Panc1 (cell line): ENCODE measurements at places on chromosomes 3 and 15.

DNA sequence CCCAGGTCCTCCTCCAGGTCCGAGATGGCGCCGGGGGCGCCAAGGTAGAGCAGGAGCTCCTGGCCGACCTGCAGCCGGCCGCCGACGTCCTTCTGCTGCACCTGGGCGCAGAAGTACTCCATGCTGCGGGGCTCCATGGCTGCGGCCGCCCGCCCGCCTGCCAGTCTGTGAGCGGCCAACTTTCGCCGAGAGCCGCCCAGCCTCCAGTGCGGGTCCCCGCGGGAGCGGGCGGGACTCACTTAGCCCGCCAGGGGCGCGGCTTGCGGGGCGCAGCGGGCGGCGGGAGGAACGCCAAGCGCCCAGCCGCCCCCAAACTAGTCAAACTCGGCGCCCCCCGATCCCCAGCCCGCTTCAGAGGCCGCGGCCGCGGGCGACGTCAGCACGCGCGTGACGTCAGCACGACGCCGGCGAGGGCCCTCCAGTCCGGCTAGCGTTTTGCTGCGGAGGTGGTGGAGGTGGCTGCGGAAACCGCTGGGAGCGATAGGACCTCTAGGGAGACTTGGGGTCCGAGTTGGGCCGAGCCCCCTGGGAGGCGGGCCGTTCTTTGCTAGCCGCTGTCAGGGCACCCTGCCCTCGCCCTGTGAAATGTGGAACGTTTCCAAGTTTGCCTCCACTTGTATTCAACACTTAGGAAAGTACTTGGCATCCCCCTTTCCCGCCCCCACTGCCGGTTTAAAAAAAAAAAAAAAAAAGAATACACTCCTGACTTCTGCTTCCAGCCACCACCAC, at the start of gene CLASP2:
Gene CLASP2, minus strand, starts transcription at position 389 of the 729 bp plus-strand sequence. Its CDS starts 252 bp downstream, at position 137.
- peak; percentile 24 for DNase-seq

- DNase-seq, result no peak
Observed at GRCh38 chr3:52471371-52472238, 16.2 kb downstream of the NISCH start.

GRCh38 chr3:100697172-100697571, 12.1 kb upstream of the TFG start:
- no peak for DNase-seq

GRCh38 chr3:196197524-196197923, 13.7 kb downstream of the ZDHHC19 start:
- no peak for DNase-seq

DNA sequence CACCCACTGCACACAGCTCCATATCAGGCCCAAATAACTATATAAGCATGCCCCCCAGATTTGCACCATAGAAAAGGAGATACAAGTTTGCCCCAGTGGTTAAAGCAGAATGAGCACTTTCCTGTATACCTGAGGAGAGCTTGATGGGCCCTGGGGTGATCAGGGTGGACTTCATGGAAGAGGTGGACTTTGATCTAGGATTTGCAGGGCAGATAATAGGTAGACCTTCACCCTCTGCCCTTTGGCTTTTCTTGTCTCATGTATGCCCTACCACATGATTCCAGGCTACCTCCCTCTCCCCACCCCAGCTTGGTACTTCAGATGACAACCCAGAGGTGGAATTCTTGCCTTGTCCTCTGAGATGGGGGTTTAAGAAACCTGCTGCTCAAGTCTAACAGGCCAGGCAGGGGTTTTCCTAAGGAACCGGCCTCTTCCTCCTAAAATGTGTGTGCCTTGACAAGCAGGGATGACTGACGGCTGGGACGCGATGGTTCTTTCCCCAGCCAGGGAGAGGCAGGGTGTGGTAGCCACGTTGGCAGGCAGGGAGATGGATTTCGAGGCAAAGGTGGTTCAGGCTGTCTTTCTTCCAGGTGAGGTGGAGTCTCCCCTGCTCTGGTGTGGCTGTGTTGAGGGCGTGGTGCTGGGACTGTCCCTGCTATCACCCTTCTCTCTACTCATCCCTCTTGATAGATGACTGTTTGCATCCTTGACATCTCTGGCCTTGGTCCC, 6.6 kb upstream of the RHCG start:
- no peak for DNase-seq

GRCh38 chr3:170635385-170635735, 49.5 kb upstream of the SLC7A14 start:
- no peak for DNase-seq

DNA sequence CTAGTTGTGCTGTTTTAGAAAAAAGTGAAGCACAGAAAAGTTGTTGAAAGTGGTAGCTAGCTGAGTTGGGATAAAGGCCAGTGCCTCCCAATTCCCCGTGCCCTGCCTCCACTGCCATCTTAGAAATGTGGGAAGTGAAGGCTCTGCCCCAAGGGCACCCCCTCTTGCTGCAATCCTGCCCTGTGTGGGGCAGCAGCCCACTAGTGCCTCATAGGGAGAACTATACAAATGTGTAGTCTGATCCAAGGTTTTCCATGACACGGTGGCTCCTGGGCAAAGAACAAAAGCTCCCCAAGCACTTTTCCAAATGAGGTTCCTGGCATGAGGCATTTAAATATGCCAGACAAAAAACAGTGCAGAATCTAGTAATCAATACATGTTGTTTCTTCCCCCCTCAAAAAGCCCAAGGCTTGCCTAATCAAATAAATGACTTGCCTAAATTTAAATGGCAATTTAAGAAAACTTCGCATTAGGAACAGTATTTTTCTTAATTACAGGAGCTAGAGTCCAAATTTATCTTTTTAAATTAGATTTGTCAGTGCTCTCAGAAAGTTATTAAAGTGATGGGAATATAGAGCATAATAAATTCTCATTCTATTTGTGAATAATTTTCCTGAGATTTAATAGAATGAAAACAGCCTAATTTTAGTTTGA, 83.8 kb downstream of the GHSR start:
- DNase-seq, result no peak

DNA sequence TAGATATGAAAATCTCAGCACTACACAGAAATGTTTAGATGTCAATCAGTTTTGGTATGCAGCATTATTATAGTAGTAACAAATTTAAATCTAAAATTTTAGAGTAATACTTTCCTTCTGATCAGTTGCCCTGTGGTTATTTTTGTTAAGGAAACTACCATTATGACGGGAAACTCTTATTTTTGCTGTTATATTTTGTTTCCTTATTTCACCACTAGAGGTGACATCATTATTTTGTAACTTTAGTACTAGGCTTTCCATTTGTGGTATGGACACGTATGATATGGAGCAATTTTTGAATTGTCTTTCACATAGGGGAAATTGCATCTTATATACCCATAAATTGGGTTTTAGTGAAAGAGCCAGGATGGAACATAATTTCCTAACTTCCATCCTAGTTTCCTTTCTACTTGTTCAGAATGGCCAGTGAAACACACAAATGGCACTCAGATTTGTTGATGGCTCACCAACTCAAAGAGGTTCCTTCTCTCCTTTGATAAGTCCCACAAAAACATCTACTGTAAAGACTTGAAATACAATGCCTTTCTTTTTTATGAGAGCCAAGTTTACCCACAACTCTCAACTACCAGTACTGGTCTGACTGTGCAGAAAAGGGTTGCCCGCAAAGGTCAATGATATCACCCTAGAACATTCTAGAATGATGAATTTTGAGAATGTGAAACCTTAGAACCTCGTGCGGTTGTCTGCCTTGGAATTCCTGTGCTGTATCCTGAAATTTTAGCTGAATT, 19.4 kb upstream of the PPP4R2 start:
- DNase-seq, result no peak

DNA sequence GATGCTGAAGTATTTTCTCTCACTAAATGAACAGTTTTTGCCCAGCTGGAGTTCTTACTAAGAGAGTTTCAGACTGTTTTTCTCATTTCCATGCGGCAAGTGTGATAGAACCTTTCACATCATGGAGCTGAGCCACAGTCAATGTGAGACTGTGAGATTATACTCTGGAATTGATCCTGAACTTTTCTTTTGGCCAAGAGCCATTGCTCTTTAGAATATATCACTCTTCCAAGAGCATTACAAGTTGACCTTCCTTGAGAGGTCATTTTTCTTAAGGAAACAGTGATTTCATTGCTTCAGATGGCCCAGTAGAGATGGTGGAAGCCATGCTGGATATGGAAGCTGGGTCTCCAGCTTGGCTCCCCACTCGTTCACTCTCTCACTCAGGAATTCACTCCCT, 212.9 kb upstream of the UMPS start:
- no peak for DNase-seq

GRCh38 chr15:60592371-60593169, 113.6 kb upstream of the ICE2 start:
- no peak for DNase-seq

DNA sequence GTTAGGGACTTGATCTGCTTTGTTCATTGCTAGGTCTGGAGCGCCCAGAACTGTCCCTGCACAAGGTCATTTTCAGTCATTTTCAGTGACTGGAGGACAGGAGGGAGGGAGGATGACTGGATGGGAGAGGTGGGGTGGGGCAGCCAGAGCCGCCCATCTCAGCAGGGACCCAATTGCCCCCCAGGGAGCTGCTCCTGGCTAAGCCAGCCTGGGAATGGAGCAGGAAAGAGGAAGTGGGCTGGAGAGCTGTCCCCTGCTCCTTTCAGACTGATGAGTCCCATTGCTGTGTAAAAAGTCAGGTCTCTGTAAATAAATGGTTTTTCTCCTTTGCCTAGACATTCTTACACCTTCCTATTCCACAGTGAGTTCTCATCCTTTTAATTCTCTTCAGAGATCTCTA, 98.4 kb upstream of the RAD18 start:
- no peak for DNase-seq

- no peak for DNase-seq
Observed at GRCh38 chr3:109532257-109533216, 195.2 kb upstream of the DPPA4 start.

DNA sequence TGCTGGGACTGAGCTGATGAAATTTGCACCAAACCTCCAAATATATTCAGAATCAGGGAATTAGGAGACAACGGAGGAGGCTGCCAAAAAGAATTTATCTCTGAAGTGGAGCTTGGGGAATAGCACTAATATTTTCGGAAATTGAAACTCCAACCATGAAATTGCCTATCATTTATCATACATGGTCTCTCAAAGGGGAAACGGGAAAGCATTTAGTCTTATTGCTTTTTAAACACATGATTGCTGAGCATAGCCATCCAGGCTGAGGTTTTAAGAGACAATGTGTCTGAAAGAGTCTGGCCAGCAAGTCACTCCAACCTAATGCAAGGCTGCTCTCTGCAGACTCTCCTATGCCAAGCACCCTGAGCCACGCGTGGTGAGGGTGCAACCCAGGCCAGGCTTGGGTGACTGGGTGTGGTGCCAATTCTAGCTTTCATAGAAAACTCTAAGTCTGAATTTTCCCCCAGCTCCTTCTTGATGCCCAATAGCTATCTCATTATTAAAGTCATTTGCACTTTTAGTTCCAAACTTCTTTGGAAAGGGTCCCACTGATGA, 200.2 kb downstream of the RPLP1 start:
- DNase-seq, result no peak

- no peak for DNase-seq
Observed at GRCh38 chr3:31673950-31674349, 141.2 kb downstream of the STT3B start.

GRCh38 chr3:62493109-62493801, 119.9 kb upstream of the FEZF2 start:
- no peak for DNase-seq

DNA sequence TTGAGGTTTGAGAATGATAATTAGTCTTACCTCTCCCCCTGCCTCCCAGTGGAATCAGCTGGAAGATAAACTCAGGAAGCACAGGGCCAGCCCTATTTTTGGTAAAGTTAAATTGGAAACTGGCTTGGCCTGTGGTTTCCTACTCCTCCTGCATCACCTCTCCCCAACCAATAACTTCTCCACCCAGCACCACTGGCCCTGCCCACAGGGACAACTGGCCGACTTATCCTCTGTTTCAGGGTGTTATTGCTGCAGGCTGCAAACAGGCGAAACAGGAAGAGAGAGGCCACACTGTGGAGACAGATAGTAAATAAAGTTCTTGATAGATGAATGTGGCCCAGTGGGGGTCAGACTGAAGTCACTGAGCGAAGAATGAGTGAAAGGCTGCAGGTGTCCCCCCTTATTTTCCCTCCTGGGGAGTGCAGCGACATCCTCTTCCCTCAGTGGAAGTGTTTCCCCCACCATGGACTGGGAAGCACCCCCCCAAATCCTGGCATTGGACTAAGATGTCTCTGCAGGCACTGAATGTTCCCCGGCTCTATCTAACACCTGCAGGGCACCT, 47.1 kb downstream of the PDIA5 start:
- no peak for DNase-seq

GRCh38 chr3:58588030-58588614, 10.9 kb upstream of the FAM107A start:
- DNase-seq, result no peak

DNA sequence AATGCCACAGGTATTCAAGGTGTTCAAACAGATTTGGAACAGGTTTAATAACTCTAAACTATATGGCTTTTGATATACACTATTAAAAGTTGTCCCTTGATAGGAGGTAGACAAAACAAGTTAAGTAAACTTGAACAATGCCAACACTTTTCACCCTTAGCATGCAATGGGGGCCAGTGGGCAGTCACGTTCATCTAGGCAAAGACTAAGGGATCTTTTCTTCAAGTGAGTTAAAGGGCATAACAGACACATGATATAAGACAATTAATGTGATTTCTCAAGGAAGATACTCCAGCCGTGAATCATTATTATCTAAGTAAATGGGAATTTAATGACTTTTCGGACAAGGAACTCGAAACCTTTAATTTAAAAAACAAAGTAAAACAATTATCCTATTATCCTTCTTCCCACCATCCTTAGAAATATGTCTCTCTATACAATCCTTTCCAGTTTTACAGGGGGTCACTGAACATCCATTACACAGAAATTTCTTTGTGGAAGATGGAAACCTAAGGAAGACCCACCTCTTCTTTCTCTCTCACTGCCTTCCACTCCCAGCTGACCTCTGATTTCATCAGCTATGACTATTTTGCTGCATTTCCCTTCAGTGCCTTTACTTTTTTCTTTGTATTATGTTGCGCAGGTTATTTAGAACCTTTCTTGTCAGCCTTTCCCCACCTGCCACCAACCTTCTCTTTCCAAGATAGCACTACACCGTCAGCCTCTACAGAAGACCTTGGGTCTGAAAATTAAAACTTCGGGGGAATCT, 1.5 kb downstream of the CLDN1 start:
- no peak for DNase-seq

- DNase-seq, result no peak
Observed at GRCh38 chr15:29043736-29044502, 158.1 kb downstream of the APBA2 start.

- DNase-seq, result no peak
Observed at GRCh38 chr3:64489361-64490044, 198.3 kb downstream of the ADAMTS9 start.

DNA sequence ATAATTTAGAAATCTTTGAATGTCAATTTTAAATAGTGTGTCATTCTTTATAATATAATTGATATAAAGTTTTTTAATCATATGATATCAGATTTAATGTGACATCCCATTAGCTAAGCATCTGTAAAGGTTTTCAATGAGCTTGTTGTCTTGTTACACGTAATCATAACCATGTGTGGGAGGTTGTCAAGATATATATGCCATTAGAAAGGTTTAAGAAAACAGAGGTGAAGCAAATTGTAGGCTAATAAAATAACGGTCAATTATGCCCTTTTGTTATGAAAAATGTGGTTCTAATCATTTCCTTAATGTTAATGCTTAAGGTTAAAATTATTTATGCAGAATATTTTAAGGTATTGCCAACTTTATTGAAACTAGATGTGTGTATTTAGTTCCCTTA, 56.3 kb downstream of the RSRC1 start:
- DNase-seq, result no peak

- DNase-seq, result no peak
Observed at GRCh38 chr3:50237754-50238548, 1.9 kb downstream of the GNAI2 start.

GRCh38 chr15:99087405-99087943, 17.4 kb upstream of the SYNM start:
- DNase-seq, result no peak
